ENCODE measurements at places on chromosomes 11 and 22.

DNA sequence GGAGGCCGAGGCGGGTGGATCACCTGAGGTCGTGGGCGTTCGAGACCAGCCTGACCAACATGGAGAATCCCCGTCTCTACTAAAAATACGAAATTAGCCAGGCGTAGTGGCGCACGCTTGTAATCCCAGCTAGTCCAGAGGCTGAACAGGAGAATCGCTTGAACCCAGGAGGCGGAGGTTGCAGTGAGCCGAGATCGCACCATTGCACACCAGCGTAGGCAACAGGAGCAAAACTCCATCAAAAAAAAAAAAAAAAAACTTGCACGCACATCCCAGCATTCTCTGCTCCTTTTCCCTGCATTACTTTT lies 934 bp upstream of the ATL3 start:
- no peak for DNase-seq

- no peak for DNase-seq
Measured at GRCh38 chr22:35785181-35785923, 67.7 kb downstream of the APOL5 start.

DNA sequence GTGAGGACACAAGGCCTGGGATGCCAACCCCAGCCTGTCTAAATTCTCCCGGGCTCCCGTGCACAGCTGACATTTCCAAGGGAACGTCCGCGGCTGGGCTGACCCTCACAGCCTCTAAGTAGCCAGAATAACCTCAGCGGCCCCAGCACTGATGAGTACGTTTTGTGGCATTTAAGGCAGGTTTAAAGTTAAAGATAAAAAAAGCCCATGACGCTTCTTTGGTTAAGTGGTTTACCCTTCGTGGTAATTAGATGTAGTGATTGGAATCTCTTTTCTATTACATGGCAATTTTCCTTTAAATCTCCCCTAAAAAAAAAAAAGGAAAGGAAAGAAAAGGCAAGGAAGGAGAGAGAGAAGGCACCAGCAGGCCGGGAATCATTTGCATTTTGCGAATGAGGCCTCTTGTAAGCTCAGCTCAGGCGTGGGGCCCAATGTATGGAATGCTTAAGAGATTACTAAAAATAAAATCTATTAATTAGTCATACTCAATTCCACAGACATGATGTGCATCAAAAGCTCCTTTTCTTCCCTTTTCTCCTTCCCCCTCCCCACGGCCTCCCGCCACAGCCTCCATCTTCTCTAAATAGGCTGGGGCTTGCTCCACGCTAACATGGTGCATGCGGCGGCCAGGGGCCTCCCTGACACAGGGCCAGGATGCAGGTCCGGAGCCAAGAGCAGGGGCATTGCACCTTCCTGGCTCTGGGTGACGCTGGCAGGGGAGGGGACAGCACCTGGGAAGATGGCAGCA lies 44.1 kb downstream of the MACROD1 start:
- no peak for DNase-seq

GRCh38 chr22:26328221-26328620 lies 100.8 kb upstream of the ASPHD2 start:
- DNase-seq, result no peak

All from NCI-H774 (cell line).